KBM-7 (cell line): ENCODE measurements at places on chromosomes 2 and 18.

- no peak for DNase-seq
Measured at GRCh38 chr2:11550302-11550701, 16.5 kb downstream of the GREB1 start.

DNA sequence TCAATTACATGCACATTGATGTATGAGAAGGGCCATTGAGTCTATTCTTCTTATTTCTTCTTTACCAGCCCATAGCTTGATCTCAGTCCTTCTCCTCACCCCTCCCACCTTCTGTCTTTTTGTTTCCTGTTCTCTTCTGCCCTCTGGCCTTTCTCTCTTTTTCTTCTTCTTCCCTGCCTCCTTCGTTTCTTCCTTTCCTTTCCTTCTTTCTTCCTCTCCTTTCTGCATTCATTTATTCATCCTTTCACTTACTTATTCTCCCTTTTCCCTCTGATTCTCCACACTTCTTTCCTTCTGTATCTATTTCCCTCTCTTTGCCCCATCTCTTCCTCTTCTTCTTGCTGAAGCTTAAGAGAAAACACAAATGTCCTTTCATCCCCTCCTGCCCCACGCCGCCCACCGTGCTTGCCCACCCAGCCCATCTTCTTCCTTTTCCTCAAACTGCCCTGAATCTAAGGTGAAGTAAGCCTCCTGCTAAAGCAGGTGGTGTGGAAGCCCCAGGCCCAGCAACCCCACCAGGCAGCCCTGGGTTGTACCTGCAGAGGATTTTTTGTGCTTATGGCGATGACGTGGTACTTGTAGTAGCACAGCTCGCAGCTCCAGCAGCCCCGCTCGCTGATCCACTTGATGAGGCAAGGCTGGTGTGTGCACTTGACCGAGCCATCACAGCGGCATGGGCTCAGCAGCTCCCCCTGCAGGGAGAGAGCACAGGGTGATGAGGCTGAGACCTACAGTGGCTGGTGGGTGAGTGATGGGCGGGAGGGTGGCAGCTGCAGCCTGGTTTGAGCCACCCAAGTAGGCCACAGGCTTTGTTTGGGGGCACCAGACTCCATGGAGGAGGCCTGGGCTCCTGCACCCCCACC lies 89.0 kb downstream of the MARCHF4 start:
- DNase-seq = peak; percentile 36

GRCh38 chr2:147033044-147033443 lies 811.8 kb upstream of the ACVR2A start:
- DNase-seq = no peak

DNA sequence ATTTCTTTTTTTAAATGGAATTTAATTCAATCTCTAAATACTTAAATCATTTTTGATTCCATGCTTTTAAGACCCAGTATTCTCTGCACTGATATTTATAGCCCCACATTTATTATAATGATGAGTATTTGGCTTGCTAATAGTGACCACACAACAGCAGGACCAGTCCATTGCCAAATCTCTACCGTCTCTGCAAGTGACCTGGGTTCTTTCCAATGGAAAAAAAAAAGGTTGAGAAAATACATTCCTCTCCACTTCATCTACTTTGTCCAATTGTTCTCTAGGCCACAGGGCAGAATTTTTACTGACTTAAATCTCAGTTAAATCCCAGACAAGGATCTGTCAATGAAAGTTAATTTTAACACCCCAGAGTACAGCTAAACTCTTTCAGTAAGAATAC lies 20.5 kb downstream of the GRB14 start:
- no peak for DNase-seq

DNA sequence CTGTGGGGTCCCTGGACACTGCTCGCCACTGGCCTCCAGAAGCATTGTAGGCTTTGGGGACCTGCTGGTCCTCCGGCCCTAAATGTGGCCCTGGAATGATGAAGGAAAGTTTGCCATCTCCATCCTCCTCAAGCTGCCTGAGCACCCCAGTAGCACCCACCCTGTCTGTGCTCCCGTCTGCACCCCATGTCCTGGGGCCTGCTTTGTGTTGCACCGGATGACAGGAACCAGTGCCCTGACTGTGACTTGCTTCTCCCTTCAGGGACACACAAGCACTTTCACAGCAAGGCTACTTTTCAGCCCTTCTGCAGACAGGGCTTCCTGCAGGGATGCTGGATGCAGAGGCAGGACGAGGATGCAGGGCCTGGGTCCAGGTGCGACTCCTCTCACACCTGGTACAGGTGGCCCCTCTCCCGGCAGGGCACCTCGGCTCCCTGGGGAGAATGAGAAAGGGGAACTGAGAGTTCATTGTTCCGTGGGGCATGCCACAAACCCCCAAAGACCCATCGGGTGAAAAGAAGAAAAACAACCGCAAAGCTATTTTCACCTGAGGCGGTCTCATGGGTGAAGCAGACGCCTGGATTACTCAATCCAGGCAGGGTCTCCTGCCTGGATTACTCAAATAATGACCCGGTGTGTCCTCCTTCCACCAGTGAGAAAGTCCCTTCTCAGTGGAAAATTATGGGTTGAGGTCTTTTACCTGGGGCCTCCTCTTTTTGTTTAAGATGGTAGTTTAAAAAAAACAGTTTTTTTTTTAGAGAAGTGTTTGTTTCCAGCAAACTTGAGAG lies 74.9 kb downstream of the LONRF2 start:
- no peak for DNase-seq

DNA sequence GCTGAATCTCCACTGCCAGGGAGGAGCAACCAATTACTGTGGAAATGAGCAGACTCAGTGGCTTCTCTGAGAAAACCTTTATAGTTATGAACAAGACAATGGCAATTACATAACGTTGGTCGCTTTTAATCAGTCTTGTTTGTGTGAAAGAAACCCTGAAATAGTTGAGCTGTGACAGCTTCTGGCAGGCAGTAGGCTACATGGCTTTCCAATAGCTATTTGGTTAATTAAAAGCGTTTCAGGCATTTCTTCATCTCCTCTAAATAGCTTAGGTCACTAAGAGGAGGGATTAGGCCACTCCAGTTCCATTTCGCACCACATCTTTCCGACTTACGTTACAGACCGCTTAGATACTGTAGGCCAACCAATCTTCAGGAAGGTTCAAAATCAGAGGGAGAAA lies 794.4 kb upstream of the ID2 start:
- DNase-seq = no peak

DNA sequence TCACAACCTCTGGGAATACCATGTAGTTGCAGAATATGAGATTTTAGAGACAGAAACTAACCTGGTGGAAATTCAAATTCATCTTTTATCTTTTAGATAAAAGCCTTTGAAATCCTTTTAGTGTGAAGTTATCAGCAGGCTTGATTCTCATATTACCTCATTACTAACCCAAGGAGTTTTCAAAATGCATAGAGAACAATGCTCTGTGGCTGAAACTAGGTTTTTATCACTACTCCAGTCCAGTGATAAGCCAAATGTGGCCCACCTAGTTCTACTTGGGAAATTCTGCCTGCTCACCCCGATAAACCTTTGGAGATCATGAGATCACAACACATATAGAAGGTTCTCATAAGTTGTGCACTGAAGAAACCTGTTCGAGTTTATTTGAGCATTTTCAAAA lies 121.7 kb downstream of the MMADHC start:
- no peak for DNase-seq

GRCh38 chr2:48346124-48346536 lies 183.8 kb upstream of the STON1 start:
- DNase-seq = no peak

DNA sequence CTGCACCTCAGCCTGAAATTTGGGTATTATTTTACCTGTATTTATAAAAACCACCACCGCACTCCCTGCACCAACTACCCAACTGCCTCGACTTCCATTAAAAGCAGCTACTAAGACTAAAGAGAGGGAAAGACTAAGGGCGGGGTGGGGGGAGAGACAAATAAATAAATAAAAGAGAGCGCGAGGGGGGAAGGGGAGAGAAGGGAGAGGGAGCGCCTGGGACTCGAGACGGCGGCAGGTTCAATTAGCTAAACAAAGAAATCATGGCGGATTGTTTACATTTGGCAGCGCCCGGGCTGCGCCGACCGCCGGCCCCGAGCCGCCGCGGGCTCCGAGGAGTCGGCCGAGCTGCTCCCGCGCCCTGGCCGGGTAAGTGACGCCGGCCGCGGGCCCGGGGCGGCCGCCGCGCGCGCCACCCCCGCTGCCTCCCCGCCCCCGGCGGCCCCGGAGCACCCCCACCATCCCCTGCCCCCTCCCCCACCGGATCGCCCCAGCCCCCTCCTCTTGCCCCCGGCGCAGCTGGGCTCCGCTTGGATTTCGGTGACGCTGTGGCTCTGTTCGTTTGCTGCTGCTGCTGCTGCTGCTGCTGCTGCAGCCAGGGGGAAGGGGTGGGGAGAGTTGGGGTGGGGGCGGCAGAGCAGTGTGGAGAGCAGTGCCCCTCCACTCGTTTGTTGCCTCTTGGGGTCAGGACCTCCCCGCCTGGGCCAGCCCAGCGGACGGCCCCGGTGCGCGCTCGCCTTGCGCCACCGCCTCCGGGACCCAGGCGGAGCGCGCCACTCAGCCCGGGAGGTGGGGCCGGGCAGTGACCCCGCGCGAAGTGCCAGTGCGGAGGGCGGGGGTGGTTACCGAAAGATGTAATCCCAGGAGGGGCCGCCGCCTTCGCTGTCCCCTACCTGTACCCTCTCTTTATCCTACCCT lies 187.2 kb upstream of the FANCL start:
- DNase-seq = peak; percentile 12

DNA sequence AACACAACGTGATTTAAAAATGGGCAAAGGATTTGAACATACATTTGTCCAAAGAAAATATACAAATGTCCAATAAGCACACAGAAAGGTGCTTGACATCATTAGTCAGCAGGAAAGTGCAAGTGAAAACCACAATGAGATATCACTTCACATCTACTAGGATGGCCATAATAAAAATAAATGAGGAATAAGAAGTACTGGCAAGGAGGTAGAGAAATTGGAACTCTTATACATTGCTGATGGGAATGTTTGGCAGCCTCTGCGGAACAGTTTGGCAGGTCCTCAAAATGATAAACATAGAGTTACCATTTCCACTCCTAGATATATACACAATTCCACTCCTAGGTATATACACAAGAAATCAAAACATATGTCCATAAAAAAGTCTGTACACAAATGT lies 51.0 kb upstream of the PGAP1 start:
- DNase-seq = no peak

GRCh38 chr18:59318460-59319050 lies at the start of gene CPLX4:
Gene CPLX4 (minus strand): TSS chr18:59318649. CDS start chr18:59318462, 187 bp downstream.
- DNase-seq = no peak

DNA sequence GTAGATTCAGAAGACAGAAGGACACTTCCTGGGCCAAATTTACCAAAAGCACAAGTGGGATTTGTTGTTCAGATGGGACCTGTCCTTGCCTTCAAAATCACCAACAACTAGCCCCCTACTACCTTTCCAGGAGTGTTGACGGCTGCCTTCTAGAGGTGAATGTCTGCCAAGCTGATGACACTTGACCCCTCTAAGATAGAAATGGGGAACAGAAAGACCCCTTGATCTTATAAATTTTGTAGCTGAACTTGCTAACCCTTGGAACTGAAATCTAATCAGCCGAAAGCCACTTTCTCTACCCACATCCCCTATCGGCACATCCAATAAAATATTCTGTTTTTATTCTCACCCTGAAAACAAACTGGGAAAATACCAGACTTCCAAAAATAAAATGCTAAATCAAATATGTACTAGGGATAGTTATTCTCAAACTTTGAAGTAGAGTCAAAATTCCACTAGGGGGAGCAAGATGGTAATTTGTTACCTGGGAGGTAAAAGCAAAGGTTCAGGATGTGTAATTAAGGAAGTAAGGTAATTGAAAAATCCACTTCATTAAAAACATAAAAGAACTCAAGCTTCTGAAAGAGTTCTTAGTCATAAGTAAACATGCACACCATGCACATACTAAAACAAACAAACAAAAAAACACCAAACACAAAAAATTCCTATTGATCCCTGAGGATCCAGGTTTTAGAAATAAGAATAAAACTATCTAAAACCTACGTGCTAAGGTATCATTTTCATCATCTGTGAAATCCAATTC lies 119.2 kb downstream of the ANKRD44 start:
- peak; percentile 71 for DNase-seq
